ENCODE measurements at places on chromosomes 6 and 20. TPM values are rescaled to one million over a fixed set of nuclear protein-coding genes. Genes with fewer than 3 reads are reported as not detected.

BHLHE23 gene
- not detected for total RNA-seq

LHFPL5 gene
- not detected for total RNA-seq

TBC1D32 gene
- total RNA-seq = 4.5 TPM

GSTA1 gene
- not detected for total RNA-seq

TENT5A gene
- total RNA-seq = 6.0 TPM
